ENCODE measurements at places on chromosomes 4 and X.

- DNase-seq: no peak
These were observed 42.6 kb downstream of the CHRNA9 start for GRCh38 chr4:40377512-40378365.

GRCh38 chrX:123340696-123341095, 156.6 kb downstream of the GRIA3 start:
- no peak for DNase-seq

GRCh38 chr4:180696460-180697092, 1546.6 kb upstream of the TENM3 start:
- no peak for DNase-seq

GRCh38 chr4:22595684-22596083, 79.8 kb upstream of the ADGRA3 start:
- DNase-seq: no peak

DNA sequence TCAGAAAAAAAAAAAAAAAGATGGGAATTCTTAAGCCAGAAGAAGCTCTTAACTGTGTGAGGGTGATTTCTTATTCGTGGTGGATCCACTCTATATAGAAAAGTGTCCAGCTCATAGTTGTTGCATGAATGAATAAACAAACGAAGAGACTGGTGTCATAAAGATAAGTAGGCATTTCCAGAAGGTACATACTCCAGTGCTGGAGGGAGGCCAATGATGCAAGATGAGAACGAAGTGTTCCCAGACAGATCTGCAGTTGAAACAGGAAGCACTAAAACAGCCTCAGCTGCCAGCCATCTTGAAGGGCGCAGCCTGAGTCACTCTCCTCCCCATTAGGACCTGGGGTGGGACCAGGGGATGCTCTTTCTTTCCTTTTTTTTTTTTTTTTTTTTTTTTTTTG, 47.4 kb upstream of the HOPX start:
- peak; percentile 2 for DNase-seq

DNA sequence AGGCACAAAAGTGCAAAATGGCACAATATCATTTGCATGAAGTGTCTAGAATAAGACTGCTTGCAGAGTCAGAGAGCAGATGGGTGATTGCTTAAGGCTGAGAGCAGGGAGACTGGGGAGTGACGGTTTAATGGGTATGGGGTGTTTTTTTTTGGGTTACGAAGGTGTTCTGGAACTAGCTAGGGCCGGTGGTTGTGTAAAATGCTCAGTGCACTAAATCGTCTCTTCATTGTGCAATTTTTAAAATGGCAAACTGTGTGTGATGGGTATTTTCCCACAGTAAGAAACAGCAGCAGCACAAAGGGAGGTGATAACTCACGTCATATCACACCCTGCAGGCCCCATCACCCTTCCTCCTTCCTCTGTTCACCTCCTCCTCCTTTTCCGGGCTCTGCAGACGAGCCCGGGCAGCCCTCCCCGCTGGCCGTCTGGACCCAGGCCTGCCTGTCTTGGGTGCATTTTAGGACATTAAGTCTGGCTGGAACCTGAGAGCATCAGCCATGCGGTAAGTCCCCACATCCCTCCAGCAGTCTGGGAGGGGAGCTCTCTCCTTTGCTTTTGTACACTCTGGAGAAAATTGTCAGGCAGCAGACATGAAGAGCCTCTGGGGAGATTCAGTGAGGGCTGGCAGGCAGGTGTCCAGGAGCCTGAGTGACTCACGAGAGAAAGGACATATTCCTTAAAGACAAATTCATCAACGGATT, 42.7 kb downstream of the ASMT start:
- DNase-seq: peak; percentile 82

DNA sequence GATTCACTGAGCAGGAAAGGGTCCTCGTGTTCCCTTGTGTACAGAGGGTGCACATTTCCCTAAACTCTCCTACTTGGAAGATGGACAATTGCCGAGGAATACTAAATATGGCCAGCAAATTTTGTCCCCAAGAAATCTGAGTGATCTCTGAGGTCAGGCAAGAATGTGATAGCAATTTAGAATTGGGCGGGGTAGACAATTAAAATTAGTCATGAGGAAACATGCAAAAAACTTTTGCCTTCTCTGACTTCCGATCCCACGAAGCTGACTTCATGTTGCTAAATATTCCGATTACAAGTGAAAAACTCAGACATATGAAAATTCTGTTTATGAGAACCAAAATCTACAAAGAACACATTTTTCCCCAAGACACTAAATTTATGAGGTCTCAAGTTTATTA, 453.9 kb upstream of the ZFP42 start:
- no peak for DNase-seq

GRCh38 chrX:110425222-110426154, 66.8 kb downstream of the RTL9 start:
- no peak for DNase-seq

- no peak for DNase-seq
These were observed 15.0 kb upstream of the STARD8 start for GRCh38 chrX:68632491-68632890.

- DNase-seq: no peak
These were observed 8.0 kb downstream of the IBSP start for GRCh38 chr4:87807402-87807801.

DNA sequence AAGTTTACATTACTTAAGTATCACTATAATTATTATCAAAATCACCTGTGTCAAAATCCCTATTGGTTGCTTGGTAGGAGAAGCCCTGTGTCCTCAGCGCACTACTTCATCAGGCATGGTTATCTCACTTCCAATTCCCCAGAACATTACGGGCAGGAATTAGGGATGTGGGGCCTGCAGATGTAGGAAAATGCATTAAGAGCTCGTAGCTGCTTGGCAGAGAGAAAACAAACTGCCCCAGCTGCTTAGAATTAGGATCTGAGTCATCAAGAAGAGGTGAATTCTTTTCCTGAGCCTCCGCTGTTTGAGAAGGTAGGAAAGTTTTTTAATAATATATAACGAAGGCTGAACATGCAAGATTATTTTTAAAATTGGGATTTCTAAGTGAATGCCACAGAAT, 31.1 kb upstream of the CLNK start:
- DNase-seq: no peak
